ENCODE measurements at places on chromosomes 6 and 20. TPM values are rescaled to one million over a fixed set of nuclear protein-coding genes. Genes with fewer than 3 reads are reported as not detected.

The NMBR gene
- total RNA-seq, result not detected

The COL10A1 gene
- total RNA-seq, result not detected

DNA sequence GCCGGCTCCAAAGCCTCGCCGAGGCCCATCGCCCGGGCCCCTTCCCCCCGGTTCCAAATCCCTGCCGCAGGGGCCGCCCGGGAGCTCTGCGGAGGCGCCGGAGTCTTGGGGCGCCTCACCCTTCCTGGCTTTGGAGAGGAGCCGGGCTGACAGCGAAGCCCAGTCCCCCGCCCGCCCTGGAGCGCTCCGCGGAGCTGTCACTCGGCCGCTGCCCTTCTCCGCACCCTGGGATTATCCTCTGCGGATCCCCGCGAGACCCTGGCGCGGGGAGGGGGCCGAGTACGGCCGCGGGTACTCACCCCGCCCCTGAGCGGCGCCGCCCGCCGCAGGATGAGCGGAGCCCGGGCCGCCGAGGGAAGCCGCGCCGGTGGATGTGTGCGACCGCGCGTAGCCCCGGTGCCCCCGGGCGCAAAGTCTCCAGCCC is 343 bp downstream of the SNAP91 start:
- peak; percentile 3 for DNase-seq

DNA sequence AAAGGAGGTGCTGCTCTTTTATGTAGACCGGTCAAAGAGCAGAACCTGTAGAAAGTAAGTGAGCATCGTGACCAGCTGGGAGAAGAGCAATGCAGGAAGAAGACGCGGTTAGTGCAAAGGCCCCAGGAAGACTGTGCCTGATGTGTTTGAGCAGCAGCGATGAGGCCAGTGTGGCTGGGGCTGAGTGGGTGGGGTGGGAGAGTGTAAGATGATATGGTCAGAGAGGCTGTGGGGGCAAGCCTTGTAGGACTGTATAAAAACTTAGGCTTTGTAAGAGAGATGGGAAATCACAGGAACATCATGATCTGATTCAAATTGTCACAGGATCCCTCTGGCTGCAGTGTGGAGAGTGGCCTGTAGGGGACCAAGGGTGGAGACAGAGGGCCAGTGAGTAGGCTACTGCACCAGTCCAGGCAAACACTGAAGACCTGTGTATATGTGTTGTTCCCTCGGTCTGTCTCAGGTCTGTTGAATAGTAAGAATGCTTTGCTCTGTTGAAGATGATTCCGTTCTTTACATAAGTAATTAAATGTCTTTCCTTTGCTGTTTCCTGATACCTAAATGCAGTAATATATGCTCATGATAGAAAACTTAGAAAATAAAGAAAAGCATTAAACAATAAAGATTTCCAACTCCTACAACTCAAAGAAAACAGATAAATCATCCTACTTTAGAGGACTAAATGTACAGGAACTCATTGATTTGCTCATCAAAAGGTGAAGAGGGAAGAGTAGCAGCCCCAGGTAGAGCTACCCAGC is 23.6 kb upstream of the WFDC2 start:
- DNase-seq, result peak; percentile 51
